Left colon (tissue), 2 donors: ENCODE measurements at places on chromosomes 7 and 10. TPM values are rescaled to one million over a fixed set of nuclear protein-coding genes. Genes with fewer than 3 reads are reported as not detected.

Gene LIPM
- total RNA-seq, result not detected

DNA sequence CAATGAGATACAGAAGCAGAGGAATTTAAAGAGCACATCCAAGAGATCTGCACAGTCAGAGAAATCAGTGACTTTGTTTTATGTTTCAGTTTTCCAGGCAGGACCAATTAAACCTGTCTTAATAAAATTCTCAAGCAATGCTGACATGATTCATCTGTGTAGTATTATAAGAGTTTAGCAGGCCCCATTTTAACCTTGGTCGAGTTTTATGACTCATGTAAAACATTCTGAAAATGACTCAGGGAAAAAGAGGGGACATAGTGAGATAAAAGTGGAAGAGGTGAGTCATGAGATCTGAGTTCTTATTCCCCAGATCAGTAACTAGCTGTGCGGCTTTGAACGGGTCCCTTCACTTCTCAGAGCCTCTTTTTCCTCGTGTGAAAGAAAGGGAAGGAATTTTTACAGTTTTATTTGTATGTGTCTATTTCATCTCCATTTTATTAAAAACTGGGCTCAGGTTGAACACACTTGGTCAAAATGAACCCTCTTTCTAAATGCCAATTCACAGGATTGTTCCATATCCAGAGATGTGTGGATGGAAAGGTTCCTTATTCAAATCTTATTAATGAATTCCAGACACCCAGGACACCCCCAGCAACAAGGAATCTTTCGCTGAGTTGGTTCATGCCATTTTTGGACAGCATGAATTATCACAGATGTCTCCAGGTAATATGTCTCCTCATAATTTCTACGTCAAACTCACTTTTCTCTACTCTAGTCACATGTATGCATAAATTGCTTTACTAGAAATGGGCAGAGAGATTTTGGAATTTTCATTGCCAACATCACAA, 143.2 kb downstream of the JAZF1 start:
- no peak for DNase-seq

Gene CACNB2
- total RNA-seq, result 17.9 TPM

Gene NODAL
- not detected for total RNA-seq

DNA sequence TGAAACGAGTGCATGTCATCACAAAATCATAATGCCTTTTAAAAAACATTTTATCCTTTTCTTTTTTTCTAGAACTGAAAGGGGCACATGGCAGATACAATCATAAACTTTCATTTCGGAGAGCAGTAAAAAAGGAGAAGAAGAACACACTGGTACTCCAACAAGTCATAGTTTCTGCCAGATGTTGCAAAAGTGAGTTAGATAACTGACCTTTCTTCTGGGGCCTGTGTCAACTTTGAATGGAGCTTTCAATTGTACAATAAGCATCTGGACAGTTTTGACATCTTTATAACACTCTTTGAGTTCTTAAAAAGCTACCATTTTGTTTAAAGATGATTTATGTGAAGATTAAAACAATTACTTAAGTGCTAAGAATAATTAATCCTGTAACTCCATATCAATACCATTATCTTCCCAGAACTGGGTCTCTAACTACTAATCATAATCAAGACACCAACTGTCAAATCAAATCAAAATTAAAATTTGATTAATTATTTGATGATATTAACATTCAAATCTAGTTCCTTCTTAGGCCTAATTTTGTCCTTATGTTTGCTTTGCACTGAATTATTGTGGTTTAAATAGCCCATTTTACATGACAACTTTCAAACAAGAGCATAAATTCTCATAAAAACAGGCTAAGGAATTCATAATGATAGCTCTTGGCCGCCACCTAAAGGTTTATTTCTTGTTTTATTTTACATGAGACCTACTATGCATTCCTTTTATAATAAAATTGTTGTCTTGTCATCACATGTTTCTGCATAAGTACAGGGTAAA, 19.5 kb upstream of the ITGB8 start:
- DNase-seq, result no peak

Gene ZNF804B
- total RNA-seq, result not detected

DNA sequence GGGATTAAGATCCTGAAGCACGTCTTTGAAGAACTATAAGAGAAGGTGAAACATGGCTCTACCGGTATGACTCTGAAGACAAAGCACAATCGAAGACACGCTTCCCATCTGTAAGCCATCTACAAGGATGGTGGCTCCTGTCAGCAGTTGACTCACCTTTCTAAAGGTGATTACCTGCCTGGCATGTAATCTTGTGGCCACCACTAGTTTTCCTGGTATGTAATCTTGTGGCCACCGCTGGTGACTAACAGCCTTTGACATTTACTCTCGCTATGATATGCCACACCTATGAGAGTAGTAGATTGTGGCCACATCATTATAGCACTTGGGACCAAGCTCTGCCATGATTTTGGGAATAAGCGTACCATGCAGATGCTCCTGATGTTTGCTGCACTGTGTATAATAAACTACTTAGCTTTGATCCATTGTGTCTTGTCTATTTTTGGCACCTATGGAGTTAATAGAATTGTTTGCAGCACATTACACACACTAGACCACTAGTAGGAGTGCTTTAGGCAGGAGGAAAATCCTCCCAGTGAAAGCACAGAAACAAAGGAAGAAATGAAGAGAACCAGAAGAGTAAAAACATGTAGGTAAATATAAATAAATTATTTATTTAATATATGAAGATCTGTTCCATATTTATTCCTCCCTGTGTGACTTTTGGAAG, 59.8 kb downstream of the VAX1 start:
- no peak for DNase-seq

Gene MINPP1
- total RNA-seq, result 28.2 TPM

Gene SKIDA1
- total RNA-seq, result not detected

DNA sequence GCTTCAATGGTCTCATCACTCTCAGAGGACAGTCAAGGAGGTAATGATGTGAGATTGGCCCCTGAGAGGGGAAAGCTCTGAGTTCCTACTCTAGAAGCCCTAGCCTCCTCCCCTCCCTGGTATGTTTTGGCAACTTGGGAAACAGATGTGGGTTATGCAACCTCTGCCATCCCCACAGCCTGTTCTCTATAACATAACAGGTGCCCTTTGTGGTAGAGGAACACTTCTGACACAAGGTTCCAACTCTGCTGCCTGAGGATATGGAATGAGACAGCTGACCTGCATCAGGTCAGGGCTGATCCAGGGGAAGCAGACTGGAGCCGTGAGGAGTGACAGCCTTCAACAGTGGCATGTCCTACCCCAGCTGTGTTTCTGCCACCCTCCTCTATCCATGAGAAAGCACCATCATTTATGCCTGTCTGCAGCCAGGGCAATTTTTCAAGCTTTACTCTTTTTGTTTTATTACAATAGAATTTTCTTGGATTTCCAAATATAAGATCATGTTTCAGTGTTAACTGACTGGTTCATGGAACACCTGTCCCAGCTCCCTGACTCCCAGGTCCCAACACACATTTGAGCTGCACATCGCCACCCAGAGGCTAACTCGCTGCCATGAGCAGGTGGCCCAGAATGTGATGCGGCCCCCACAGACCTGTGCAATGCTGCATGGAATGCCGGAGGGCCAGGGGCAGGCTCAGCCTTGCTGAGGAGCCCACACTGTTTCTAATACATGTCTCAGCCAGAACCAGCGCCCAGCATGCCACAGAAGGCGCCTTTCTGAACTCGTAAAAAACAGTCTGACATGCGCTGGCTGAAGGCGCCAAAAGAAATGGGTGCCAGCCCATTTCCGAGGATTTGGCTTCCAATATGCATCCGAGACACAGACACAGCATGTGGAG, 124.8 kb upstream of the CHST15 start:
- no peak for DNase-seq

GRCh38 chr10:22436526-22436892, 91.2 kb downstream of the SPAG6 start:
- peak; percentile 38 for DNase-seq

DNA sequence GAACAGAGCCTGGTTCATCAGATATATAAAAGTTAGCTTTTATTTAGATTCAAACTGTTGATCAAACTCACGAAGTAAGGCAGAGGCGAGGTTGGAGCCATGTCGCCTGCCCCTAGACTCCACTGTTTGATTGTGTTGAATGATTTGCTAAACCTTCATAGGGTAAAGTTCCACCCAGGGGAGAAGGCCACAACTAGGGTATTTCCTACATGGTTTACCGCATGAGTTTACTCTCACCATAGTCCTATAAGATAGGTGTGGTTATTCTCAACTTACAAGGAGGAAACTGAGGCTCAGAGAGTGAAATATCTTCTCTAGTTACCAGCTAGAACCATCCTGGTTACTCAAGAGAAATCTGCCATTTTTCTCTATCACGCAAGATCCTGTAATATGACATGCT, 31.8 kb downstream of the ARHGAP22 start:
- no peak for DNase-seq

- no peak for DNase-seq
Measured at GRCh38 chr7:100612730-100613390, 520 bp downstream of the MOSPD3 start.

Gene HYAL4
- total RNA-seq, result not detected
